Pancreas (tissue), 10 donors: ENCODE measurements at places on chromosomes 3 and 15. TPM values are rescaled to one million over a fixed set of nuclear protein-coding genes. Genes with fewer than 3 reads are reported as not detected.

DNA sequence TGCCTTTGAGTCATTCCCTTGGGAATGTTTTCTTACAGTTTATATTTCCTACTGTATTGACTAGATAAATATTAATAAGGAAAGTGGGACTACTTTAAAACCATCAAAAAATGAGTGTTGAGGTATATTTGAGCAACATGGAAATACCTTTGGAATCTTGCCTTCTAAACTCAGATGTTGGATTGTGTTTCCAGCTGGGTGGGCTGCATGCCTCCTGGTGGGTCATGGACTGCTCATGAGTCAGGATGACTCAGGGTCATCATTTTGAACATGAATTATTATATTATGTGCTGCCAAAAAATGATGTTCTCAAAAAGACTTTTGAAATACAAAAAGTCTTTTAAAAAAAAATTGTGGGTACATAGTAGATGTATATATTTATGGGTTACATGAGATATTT, 41.1 kb upstream of the APH1B start:
- DNase-seq = no peak

- no peak for DNase-seq
Observed at GRCh38 chr3:21825684-21826083, 74.7 kb upstream of the ZNF385D start.

DNA sequence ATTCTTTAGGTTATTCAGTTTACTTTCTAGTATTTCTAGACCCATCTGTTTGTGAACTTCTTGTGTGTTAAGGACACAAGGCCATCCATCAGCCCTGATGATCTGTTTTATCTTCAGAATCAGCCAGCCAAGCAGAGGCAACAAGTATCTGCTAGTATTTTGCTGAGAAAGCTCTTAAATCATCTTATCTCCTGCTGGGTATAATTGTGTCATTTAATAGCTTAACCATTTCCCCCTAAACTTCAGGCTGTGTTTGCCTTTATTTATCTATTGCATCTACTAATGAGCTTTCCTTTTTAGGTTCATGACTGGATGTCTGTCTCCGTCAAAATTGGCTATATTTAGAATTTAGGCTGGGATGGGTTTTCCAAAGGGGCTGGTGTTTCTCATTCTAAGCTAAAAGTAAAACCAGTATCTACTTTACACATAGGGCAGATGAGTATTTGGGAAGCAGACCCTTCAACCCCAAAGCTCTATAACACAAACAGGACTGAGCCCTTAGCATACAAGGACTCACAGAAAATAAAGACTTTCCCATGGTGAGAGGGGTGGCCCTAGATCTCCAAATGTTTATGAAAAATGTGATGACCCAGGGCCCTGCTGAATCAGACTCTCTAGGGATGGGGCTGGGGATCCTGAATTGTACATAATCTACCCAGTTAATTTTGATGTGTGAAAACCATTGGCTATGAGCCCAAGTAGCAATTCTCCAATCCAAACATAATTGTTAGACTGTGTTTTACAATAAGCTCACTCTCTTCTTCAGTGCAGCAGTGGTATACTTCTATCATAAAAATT, 65.3 kb upstream of the PSMD6 start:
- DNase-seq = no peak

The CCR5 gene
- 0.27 TPM for polyA plus RNA-seq

The POLG gene
- polyA plus RNA-seq = 48.5 TPM

GRCh38 chr3:195113048-195113447, 157.9 kb downstream of the XXYLT1 start:
- DNase-seq = no peak

DNA sequence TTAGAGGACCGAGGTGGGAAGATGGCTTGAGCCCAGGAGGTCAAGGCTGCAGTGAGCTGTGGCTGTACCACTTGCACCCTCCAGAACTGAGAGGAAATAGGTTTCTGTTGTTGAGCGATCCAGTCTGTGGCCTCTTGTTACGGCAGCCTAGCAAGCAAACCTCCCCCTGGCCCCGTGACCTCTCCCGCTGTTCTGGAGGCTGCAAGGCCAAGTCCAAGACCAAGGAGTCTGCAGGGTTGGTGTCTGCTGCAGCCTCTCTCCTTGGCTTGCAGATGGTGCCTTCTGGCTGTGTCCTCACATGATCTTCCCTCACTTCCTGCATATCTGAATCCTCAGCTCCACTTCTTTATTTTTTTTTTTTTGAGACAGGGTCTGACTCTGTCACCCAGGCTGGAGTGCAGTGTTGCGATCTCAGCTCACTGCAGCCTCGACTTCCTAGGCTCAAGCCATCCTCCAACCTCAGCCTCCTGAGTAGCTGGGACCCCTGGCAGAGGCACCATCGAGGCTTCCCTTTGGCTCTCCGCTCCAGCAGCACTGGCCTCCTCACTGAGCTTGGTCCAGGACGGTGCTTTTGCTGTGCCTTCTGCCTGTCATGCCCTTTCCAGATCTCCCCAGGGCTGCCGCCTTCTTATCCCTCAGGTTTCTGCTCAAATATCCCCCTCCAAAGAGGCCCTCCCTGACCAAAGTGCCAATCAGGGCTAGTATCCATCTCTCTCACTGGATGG, 18.0 kb upstream of the PLXND1 start:
- DNase-seq = no peak
